ENCODE measurements at places on chromosomes 13 and 19.
A peak's percentile ranks its signal among the peaks of the same experiment; 100 is the strongest.

DNA sequence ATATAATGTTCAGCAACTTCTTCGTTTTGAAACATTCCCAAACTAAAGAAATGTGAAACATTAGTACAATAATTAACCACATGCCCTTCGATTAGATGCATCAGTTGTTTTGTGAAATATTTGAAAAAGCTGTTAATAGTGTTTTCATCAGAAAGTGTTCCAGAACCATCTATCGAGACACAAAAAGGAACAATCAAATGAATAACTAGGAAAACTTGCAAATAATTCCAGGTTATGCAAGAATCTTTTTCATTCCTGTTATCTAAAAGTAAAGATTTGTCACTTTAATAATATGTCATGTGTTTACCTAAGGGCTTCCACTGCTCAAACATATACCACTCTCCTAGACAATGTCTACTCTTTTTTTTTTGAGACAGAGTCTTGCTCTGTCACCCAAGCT, 904.2 kb upstream of the MIR17HG start:
- DNase-seq = no peak

DNA sequence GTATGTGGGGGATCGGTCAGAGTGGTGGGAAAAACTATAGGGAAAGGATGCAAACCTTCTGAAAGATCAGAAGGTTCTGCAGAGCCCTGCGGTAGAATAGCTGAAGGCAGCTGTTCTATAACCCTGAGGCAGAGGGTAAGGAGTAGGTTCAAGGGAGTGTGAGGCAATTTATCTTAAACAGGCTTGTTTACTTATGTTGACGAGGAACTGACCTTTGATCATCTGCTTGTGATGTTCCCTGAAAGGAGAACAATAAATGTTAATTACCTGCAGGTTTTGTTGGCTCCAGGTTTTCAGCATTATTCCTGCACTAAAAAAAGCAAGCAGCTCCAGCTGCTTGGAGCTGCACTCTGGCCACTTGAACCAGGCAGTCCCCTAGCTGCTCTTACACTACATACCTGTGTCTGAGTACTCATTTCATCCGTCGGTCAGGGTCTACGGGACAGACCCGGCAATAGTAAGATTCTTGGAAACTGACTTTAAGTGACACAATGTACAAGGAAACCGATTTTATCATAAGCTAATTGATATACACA, 202.1 kb downstream of the TBC1D4 start:
- no peak for DNase-seq

DNA sequence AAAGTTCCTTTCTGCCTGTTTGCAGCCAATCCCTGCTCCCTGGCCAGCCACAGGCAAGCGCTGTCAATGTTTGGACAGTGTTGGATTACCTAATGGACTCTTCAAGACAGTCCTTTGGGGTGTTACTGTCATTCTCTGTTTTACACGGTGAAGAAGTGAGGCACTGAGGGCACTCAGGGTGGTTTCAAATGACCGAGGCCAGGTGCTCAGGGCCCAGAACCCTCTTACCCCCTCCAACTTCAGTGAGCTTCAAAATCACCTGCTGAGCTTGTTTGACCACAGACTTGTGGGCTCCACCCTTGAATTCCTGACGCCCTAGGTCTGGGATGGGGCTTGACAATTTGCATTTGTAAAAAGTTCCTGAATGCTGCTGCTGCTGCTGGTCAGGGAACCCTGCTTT, 97.9 kb downstream of the GGACT start:
- DNase-seq = peak; percentile 98

GRCh38 chr13:93227878-93228642, 1.5 kb downstream of the GPC6 start:
- peak; percentile 87 for DNase-seq

DNA sequence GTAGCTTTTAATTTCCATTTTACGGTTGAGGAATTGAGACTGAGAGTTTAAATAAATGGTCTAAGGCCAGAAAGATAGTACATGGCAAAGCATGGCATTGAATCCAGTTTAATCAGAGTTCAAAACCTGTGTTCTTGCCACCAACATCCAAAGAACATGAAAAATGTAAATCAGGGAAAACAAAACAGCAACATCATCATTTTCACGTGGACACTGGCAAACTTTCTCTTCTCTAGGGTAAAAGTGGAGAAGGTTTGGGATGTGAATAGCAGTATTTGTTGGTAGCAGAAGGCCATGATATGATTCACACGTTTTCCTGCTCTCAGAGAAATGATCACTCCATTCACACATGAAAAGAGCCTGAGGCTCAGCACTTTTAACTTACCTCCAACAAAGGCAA, 357.7 kb downstream of the UQCRFS1 start:
- no peak for DNase-seq

DNA sequence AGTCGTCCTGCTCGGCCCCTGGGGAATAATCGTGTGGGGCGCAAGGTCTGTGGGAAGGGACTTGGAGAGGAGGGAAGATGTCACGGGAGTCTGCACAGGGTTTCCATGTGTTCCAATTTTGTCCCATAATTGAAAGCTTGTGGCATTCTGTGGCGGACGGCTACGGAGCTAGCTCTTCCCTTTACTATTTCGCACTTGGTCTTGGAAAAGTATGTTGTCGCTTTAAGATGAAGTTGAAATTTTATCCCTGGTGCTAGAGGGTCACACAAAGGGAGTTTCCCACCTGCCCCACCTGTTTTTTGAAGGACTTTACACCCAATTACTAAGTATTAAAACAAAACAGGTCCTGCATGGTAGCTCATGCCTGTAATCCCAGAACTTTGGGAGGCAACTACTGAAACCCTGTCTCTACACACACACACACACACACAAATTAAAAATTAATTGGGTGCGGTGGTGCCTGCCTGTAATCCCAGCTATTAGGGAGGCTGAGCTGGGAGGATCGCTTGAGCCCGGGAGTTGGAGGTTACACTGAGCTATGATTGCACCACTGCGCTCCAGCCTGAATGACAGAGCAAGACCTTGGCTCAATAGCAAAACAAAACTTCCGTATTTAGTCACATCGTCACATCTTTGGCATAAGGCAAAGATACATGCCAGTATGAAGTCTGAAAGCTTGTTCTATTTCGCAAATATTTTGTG, 967 bp upstream of the TPT1 start:
- no peak for DNase-seq

GRCh38 chr19:33063356-33063752, 1.3 kb downstream of the RHPN2 start:
- no peak for DNase-seq

DNA sequence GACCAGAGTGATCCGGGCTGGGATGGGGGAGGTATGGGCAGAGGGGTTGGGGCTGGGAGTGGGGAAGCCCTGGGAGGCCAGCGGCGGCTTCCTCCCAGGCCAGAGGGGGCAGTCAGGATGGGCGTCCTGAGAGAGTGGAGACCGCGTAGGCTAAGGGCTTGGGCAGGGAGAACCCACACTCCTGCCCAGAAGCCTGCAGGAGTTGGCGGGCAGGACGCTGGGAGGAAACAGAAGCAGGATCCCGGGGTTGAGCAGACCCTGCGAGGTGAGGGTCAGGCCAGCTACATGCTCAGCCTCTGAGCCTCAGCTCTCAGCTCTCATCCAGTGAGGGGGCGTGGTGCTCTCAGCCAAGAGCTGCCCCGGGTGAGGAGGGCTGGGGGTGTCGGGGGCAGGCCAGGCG, 7.8 kb upstream of the SCN1B start:
- no peak for DNase-seq

GRCh38 chr13:40126306-40127085, 471.0 kb downstream of the COG6 start:
- DNase-seq = no peak

GRCh38 chr19:13887018-13887436, 10.1 kb downstream of the NANOS3 start:
- DNase-seq = no peak

- no peak for DNase-seq
Observed at GRCh38 chr13:33677215-33677614, 140.7 kb upstream of the RFC3 start.

- no peak for DNase-seq
Observed at GRCh38 chr13:65834897-65835296, 1395.2 kb downstream of the PCDH9 start.

DNA sequence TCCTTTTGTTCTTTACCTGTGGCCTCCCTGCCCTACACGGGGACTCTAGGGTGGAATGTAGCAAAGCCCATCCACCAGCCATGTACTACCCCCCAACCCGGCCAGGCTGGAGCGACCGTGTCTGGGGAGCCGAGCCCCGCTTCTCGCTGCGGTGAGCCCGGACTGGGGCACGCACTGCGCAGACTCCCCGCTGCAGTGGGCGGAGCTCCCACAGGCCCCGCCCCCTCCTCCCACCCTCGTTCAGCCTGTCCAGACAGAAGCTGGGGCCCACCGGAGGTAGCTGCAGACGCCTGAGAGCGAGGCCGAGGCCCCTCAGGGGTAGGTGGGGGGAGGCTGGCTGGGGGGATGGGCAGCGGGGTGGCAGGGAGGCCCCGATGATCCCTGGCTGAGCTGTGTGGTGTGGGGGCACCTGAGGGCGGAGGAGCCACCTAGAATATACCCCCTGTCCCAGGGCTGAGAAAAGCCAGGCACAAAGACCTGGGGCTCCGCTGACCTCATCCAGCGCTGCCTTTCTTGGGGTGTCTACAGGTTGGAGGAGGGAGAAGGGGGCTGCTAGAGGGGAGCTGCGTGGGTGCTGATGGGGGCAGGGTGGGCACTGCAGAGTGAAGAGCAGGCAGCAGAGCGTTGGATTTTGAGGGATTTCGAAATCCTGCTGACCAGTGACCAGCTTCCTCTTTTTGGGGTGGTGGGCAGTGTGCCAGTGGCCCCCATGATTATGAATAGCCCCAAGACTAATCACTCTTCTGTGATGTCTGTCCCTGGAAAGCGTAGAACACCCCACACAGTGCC, 17.3 kb downstream of the PLD3 start:
- peak; percentile 64 for DNase-seq

- DNase-seq = no peak
Observed at GRCh38 chr13:43516401-43516833, 270.4 kb downstream of the ENOX1 start.

- no peak for DNase-seq
Observed at GRCh38 chr13:84479656-84480055, 597.4 kb upstream of the SLITRK1 start.

DNA sequence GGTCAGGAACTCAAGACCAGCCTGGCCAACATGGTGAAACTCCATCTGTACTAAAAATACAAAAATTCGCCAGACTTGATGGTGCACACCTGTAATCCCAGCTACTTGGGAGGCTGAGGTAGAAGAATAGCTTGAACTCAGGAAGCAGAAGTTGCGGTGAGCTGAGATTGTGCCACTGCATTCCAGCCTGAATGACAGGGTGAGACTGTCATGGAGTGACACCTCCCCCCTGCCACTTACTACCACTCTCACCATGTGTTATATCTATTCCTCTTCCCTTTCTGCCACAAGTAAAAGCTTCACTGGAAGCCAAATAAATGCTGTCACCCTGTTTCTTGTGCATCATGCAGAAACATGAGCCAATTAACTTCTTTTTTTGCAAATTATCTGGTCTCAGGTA, 10.6 kb upstream of the CEACAM4 start:
- no peak for DNase-seq

GRCh38 chr13:110301606-110302553, 5.1 kb downstream of the COL4A1 start:
- no peak for DNase-seq

DNA sequence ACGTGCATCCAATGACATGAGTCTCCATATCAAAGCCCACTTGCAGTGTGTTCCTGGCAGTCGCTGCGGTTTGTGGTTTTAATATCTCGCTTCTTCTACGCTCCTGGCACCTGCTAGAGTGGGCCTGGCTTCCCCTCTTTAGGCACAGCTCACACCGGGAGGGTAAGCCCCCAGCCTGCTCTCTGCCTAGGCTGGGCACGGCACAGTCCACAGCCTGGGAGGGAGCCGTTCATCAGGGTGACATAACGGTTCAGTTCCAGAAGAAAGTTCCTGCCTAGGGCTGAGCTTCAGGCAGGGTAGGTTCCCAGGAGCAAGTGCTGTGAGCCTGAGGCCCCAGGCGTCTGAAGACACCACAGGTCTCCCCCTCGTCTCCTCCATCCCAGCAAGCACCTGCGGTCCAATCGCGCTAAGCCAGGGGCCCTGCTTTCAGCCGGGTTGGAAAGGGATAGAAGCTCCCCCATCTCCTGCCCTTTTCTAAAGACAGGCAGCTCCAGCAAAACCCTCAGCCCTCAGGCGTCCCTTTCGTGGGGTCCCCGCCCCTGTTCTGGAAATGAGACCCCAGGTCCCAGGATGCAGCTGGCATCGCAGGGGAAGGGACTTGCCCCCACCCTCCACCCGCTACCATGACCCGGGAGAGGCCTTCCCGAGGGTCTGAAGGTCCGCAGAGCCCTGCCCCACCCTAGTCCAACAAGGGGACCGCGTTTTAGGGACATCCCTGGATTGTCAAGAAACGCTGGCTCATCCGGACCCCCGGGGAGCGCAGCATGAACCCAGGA, 121.6 kb upstream of the ZNF507 start:
- DNase-seq = no peak

DNA sequence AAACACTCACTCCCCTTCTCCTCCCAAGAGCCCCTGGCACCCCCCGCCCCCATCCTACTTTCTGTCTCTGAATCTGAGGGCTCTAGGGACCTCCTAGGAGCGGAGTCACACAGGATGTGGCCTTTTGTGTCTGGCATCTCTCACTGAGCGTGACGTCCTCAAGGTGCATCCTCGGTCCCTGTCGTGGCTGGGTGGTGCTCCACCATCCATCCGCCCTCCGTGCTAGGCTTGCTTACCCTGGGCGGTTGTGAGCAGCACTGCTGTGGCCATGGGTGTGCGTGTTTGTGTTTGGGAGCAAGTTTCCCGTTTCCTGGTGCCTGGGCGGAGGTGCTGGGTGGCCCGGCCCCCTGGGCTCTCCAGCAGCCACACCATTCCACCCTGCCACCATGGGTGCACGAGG, 12.2 kb downstream of the PLEKHJ1 start:
- no peak for DNase-seq

- no peak for DNase-seq
Observed at GRCh38 chr13:50989476-50989875, 79.9 kb downstream of the RNASEH2B start.

- no peak for DNase-seq
Observed at GRCh38 chr13:110271313-110271712, 35.6 kb downstream of the COL4A1 start.

GRCh38 chr19:27679399-27679798, 1533.6 kb downstream of the UQCRFS1 start:
- DNase-seq = no peak

- peak; percentile 26 for DNase-seq
Observed at GRCh38 chr19:7294558-7295212, 471 bp upstream of the INSR start.

Measured in NCI-H187 (cell line).